ENCODE measurements at places on chromosomes 1 and 21. TPM values are rescaled to one million over a fixed set of nuclear protein-coding genes. Genes with fewer than 3 reads are reported as not detected.

CADM3 gene
- total RNA-seq = not detected

SPATA45 gene
- not detected for total RNA-seq

OR6N1 gene
- total RNA-seq = not detected

EIF4G3 gene
- total RNA-seq = 18.8 TPM

CATSPERE gene
- 0.91 TPM for total RNA-seq

HFM1 gene
- total RNA-seq = not detected

GIPC2 gene
- total RNA-seq = not detected

OR2AJ1 gene
- total RNA-seq = not detected

NMNAT2 gene
- not detected for total RNA-seq

EFNA1 gene
- 5.9 TPM for total RNA-seq

CHML gene
- 10.3 TPM for total RNA-seq

GCSAML gene
- not detected for total RNA-seq

PCSK9 gene
- not detected for total RNA-seq

LCE1A gene
- total RNA-seq = not detected

IL20 gene
- not detected for total RNA-seq

All from CD4-positive, alpha-beta T cell (primary cell).